ENCODE measurements at places on chromosomes 2 and 18.

DNA sequence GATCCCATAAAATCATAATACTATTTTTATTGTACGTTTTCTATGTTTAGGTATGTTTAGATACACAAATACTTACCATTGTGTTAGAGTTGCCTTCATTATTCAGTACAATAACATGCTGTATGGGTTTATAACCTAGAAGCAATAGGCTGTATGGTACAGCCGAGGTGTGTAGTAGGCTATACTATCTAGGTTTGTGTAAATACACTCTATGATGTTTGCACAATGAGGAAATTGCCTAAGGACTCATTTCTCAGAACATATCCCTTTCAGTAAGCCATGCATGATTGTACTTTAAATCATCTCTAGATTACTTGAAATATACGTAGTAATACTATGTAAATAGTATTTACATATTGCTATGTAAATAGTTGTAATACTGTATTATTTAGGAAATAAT is 156.7 kb downstream of the CDCA7 start:
- no peak for DNase-seq

DNA sequence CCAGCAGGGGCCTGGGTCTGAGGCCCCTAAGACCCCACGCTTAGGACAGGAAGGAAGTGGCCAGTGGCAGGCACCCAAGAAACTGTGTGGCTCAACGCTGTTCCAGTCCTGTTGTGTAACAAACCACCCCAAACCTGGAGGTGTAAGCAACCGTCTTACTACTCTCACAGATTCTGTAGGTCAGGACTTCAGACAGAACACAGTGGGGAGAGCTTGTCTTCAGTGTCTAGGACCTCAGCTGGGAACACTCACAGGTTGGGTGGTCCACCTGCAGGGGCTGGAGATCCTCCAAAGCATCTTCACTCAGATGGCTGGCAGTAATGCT is 123.0 kb downstream of the KLHL29 start:
- no peak for DNase-seq

DNA sequence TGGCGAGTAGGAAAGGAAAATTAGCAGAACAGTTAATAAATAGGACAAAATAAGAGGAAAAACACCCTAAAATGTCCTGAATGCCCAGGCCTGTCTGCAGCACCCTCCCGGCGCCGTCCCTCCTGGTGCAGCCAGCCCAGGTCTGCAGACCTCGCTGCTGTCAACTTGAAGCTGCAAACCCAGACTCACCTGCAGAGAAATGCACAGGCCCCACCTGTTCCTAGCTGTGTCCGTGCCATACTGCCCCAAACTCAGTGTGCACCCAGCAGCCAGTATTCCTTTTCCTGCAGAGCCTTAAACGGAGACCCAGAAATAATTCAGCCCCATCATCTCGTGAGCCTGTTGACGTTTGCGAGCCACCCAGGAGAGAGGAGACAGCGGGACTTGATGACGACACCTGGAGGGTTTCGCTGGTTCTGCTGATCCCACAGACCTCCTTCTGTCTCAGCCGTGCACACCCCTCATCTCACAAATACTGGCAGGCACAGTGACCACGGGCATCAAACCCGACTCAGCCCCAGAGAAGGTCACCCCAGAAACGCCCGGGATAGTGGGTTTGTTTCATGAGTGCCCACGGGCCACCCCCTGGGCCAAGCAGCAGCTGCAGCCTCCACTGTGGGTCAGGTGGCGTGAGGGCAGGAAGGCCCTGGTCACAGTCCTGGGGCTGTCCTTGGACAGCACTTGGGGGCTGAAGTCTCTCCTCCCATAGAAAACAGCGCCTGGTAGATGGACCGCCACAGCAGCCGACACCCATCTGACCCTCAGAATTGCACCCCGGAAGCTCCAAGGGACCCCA is 239.5 kb upstream of the SALL3 start:
- DNase-seq: no peak

GRCh38 chr2:96824079-96824870 is 8.2 kb downstream of the CNNM3 start:
- no peak for DNase-seq

DNA sequence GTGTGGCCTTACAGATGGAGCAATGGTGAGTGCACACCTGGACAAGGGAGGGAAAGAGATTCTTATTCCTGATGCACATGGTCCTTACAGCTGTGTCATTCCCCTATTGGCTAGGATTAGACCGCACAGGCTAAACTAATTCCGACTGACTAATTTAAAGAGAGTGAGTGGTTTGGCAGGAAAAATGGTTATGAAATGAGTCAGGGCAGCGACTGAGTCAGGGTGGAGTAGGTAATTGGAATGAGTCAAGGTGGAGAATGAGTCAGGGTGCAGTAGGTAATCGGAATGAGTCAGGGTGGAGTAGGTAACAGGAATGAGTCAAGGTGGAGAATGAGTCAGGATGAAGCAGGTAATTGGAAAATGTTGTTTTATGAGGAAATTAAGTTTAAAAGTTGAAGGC is 1353.7 kb upstream of the LRRTM1 start:
- DNase-seq: no peak

GRCh38 chr18:37265382-37265781 is 300.2 kb downstream of the CELF4 start:
- DNase-seq: no peak

DNA sequence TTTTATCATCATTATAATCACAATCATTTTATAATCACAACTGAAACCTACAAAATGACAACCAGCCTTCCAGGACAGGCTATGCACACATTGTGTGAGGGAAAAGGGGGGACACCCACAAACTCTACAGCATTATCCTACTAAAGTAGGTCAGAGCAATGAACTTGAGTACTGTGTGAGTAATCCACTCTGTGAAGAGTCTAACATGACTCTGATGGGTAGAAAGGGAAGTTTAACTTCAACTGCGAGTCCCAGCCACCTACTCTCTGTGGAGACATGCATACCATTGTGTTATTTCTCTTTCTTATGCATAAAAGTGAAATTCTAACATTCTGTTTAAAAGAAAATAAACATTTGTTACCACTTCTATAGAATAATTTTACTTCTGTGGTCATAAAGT is 177.9 kb downstream of the ZNF516 start:
- no peak for DNase-seq

Data from stimulated activated CD8-positive, alpha-beta memory T cell treated with anti-CD3 and anti-CD28 coated beads, Interleukin-2, amount 100 ng/mL, for 48 hours (primary cell).